ENCODE measurements at places on chromosomes 1 and 21.
A peak's percentile ranks its signal among the peaks of the same experiment; 100 is the strongest.

GRCh38 chr1:191882870-191883269 lies 275.4 kb upstream of the RGS18 start:
- no peak for DNase-seq

DNA sequence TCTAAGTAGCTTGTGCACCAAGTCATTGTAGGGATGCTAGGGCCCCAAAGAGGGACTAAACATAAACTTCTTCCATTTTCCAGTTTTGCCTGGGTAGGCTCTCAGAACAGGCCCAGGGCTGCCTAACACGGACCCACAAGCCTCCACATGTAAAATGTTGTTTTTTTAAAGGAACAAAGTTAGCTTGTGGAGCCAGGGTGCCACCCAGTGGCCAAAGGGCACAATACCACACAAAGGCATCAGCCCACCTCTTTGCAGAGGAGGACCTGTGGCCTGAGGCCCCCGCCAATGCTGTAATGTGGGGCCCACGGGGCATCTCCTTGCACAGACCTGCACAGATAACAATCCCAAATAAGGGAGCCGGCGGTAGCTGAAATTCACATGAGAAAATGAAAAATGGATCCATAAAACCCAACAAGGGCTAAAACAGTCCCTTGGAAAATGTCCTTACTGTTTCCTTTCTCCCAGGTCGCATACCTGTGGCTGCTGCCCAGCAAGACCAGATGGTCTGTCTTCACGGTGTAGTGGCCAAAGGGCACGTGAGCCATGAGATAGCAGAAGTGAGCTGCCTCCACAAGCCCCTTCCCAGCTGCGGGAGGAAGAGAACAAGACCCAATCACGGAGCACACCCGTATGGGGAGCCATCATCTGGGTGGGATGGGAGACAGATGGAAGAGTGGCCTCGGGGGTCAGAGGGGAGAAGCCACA lies 23.8 kb downstream of the SEC16B start:
- no peak for DNase-seq

- no peak for DNase-seq
Measured at GRCh38 chr1:195462646-195463045, 1145.6 kb downstream of the KCNT2 start.

- DNase-seq, result no peak
Measured at GRCh38 chr1:111633736-111634247, 14.2 kb downstream of the RAP1A start.

- DNase-seq, result no peak
Measured at GRCh38 chr21:32534113-32534512, 51.2 kb downstream of the TCP10L start.

DNA sequence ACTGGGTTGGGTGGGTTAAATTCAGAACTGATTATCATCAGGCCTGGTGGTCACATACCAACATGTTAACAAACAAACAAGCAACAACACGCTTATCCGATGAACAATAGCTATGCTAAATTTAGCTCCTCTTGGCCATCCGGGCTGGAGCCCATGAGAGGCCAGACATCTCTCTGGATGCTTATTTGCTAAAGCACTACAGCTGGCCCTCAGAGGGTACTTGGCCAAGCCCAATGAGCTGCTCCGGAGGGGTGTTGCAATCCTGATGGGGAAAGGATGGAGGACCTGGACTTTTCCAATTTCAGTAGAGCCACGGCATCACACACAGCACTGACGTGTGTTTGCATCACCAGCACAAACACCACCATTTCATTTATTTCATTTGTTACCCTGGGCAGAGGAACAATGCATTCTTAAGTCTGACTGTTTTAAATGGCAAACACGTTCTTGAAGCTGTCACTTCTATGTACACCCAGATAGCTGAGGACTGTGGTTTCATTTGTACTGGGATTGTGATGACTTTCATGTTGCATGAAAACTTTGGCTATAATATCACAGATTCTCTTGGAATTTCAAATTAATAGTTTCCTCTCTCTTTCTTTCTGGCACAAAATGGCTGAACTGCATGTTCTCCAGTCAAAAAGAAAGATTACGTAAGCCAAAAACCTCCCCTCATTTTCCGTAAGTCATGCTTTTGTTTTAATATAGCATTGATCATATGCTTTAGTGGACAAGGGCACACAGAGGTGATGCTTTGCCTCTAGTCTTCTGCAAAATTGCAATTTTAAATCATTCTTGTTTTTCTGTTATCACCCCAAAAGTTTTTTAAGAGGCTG lies 359.8 kb upstream of the KAZN start:
- DNase-seq, result no peak

DNA sequence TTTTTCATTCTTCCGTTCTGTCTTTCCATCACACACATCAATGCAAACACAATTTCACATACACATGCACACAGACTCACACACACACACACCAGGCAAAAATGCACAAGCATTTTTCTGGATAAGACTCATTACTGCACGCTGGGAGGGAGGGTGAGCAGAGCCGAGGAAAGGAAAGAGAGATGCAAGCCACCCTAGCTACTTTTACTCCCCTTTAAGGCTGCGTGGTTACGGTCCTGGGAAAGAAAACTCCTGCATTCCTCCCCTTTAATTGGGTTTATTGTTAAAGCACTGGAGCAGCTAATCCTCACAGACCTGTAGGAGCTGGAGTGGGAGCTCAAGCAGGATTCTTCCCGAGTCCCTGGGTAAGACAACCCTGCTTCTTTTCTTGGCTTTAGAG lies at the start of gene CAMK1G:
Gene CAMK1G, plus strand, starts transcription at position 307 of the 400 bp plus-strand sequence. CDS start 11,270 bp downstream, outside the sequence.
- DNase-seq, result no peak

GRCh38 chr1:159746666-159747065 lies 32.3 kb upstream of the CRP start:
- DNase-seq, result no peak

- no peak for DNase-seq
Measured at GRCh38 chr1:215243345-215244054, 161.0 kb downstream of the KCNK2 start.

- no peak for DNase-seq
Measured at GRCh38 chr1:8462371-8462892, 144.5 kb downstream of the SLC45A1 start.

DNA sequence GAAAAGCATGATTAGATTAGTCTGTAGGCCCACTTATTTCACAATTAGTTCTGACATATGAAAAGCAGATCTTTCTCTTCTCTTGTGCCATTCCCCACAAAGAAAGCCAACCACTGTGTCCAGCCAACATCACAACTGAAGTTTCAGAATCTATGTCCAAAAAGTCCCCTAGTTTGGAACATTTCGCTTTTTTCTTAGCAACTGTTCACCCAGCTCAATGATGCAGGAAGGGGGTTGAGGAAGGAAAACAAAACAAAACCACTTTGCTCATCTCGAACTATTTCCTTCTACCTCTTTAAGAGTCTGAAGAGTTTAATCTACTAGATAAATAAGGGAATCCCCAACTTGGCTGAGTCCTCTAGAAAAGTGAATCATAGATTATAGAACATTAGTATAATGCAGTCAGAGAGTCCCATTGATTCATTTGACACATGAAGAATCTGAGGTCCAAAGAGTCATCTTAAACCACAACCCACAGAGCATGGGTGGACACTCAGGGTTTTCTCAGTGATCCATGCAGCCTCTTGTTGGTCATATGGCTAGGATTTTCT lies 159.3 kb upstream of the SGIP1 start:
- DNase-seq, result no peak

DNA sequence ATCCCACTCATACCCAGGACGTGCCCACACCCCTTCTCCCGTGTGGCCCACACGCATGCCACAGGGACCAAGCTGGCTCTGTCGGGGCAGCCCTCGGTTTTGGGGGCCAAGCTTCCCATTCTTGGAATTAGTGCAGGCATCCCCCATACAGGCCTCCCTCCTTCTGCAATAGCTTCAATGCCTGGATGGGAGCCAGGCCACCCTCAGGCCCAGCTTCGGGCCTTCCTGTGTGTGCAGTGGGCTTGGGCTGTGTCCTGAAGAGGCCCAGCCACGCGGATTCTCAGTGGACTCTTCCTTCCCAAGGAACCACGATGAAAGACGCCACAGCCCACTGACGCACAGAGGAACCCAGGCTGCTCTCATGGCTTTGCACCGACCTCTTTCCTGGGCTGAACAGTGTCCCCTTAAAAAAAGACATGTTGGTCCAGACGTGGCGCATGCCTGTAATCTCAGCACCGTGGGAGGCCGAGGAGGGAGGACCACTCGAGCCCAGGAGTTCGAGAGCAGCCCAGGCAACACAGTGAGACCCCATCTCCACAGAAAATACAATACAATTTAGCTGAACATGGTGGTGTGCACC lies 3.4 kb downstream of the KRTAP10-11 start:
- DNase-seq, result no peak

DNA sequence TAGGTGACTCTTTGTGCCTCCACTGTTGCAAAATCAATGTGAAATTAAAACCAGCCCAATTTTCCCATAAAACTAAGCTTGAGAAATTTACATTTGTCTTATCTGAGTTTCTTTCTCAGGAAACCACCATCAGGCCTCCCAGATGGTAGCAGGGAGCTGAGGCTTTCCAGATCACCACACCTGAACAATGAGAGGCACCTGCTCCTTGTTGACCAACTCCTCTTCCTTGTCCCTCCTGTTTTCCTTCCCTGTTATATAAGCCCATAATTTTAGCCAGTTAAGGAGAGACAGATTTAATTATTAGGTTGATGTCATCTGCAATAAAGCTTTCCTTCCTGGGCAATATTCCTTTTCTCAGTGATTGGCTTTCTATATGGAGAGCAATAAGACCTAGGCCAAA lies 32.0 kb upstream of the C1orf185 start:
- DNase-seq, result no peak

- no peak for DNase-seq
Measured at GRCh38 chr1:226201029-226201593, 14.6 kb upstream of the ACBD3 start.

- no peak for DNase-seq
Measured at GRCh38 chr1:25634066-25634465, 17.5 kb downstream of the MAN1C1 start.

- DNase-seq, result no peak
Measured at GRCh38 chr1:84165601-84166000, 21.5 kb downstream of the PRKACB start.

- no peak for DNase-seq
Measured at GRCh38 chr1:209742409-209743144, 13.3 kb upstream of the TRAF3IP3 start.

- no peak for DNase-seq
Measured at GRCh38 chr1:229669333-229669732, 43.3 kb downstream of the URB2 start.

DNA sequence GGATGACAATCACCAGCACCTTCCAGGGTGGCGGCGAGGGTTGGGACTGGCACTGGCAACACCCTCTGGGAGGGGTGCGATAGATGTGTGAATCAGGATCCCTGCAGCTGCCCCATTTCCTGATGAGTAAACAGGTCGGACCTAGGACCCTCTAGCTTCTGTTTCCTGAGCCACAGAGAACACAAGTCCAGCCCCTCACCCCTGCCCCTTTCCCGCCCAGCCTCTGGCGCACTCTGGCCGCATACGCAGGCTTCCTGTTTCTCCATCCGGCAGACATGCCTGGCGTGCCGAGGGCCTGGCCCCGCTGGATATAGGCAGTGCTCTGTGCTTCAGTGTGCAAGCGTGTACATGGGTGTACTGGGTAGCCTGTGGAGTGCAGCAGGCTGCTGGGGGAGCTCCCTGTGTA lies 4.6 kb downstream of the PEAR1 start:
- no peak for DNase-seq

GRCh38 chr1:201656311-201657032 lies 117.5 kb downstream of the NAV1 start:
- DNase-seq, result no peak

- DNase-seq, result no peak
Measured at GRCh38 chr1:84398175-84399155, at the start of gene DNASE2B. DNASE2B (plus strand) TSS chr1:84398484; CDS start chr1:84398565, 81 bp downstream.

DNA sequence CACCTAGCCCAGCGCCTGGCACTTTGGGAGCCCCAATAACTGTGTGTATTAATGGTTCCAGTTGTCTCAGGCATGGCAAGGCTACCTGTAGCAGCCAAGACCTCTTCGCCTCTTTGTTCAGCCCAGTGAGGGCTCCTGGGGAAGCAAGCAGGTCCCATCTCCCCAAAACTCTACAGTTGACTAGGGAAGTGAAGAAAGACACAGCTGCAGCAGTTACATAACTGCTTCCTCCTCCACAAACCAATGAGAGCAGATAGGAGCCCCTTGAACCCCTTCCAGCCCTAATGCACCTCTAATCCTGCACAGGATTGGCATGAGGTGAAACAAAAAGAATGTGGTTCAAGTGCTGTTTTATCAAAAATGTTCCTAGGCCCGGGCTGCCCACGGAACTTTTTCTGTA lies 100.5 kb downstream of the SYF2 start:
- no peak for DNase-seq

GRCh38 chr1:94864821-94865220 lies 44.7 kb downstream of the SLC44A3 start:
- DNase-seq, result no peak

- DNase-seq, result no peak
Measured at GRCh38 chr1:171654201-171654941, 1.9 kb upstream of the MYOC start.

GRCh38 chr1:236395230-236395946 lies 1.3 kb downstream of the EDARADD start:
- peak; percentile 25 for DNase-seq

GRCh38 chr1:2091611-2092604 lies 41.7 kb downstream of the PRKCZ start:
- DNase-seq, result peak; percentile 40

- no peak for DNase-seq
Measured at GRCh38 chr21:41726970-41727783, 39.7 kb downstream of the RIPK4 start.

GRCh38 chr1:160818207-160818937 lies 22.4 kb downstream of the LY9 start:
- DNase-seq, result no peak

DNA sequence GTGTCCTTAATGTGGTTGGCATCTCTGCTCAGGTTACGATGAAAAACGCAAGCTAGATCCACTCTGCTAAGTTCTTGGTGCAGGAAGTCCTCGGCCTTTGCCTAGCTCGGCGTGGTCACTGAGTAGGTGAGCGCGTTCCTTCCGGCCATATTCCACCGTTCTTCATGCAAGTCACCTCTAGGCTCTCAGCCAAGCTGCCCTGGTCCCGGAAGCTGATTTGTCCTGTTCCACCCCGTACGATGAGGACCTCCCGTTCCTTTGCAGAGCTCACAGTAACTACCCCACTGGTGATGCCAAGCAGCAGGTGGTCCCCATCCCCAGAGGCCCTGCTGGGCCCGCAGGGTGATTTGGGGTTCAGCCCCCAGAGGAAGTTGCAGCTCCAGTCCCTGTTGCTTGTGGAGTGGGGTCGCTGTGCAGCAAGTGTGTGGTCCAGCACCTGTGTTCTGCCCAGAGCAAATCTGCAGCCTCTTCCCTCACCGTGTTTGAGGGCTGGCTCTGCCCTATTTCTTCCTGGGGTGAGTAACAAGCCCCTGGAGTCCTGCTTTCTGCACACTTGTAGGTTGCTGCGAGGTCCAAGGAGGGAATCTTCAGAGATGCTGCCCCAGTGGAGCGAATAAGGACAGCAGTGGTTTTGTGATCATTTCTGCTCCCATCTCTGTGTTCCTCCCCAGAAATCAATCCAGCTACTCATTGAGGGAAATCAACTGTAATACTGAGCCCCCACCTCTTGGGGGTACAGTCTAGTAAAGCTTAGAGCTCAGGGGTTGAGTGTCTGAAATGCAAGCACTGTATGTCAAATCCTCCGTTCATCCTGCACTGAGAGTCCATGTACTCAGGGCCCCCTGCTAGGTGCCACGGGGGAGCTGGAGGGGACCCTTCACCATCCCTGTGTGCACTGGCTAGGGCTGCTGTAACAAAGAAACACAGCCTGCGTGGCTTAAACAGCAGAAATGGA lies 2.3 kb downstream of the UMODL1 start:
- DNase-seq, result no peak

GRCh38 chr1:181676269-181676668 lies 193.0 kb downstream of the CACNA1E start:
- no peak for DNase-seq
